ENCODE measurements at places on chromosomes 1 and 21.

DNA sequence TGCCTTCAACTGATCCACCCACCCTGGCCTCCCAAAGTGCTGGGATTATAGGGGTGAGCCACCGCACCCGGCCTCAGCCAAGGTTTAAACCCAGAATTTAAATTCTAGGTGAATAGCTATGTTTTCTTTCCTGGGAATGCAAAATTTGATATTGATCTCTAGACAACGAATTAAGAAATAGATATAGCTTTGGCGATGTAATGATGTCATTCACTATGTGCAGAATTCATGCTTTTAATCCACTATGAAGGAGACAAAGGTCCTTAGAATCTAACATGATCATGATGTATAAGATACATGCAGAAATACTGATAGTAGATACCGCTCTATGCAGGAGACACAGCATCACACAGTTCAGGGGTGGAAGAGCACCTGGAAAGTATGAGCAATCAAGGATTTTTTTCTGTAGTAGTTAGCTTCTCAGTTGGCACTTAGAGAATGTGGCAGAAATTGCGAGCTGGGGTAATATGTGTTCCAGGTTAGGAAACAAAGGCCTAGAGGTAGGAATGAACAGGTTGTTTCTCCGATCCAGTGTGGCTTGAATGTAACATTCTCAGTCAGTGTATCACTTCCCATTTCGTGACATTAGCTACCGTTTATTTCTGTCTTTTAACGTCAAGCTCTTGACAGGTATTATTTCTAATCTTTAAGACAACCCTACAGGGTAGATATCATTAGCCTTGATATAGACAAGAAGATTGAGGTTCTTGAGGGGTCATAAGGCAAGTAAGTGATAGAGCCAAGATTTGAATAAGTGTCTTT, 3.0 kb upstream of the CEP350 start:
- no peak for DNase-seq

GRCh38 chr1:114320586-114320985, 166.9 kb upstream of the SYT6 start:
- DNase-seq = no peak

GRCh38 chr1:145828367-145829026, 4.5 kb downstream of the POLR3C start:
- no peak for DNase-seq

- DNase-seq = no peak
Measured at GRCh38 chr1:110714374-110714995, 39.7 kb upstream of the KCNA3 start.

GRCh38 chr1:39104158-39105060, 78.3 kb downstream of the NDUFS5 start:
- DNase-seq = no peak

DNA sequence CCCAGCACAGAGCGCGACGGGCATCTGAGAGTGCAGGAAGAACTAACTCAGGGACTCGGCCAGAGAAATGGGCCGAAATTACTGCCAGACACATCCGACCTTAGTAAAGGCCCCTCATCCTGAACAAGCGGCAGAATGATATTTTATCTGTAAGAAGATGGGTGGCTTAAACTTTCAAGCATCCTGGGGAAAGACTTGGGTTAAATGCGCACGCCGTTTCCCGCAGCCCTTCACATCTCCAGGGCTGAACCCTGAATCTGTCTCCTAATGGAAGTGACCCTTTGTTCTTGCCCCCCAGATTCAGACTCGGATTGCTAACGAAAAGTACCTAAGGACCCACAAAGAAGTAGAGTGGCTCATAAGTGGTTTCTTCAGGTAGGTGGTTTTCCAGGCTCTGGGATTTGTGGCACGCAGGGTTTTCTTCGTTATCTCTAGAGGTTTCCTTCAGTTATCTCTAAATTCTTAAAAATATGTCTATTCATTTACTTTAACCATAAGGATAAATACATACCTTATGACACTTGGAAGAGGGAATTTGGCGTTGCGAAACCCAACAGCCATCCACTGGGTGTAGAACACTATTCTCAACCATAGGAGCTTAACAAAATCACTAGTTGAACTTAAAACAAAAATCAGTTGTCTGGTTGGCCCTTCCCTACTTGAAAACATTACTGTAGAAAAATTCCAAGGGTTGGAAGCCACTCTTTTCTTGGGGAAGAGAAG, 627 bp downstream of the RIIAD1 start:
- DNase-seq = no peak

GRCh38 chr1:143497374-143497747, 474.4 kb downstream of the FAM72C start:
- no peak for DNase-seq

DNA sequence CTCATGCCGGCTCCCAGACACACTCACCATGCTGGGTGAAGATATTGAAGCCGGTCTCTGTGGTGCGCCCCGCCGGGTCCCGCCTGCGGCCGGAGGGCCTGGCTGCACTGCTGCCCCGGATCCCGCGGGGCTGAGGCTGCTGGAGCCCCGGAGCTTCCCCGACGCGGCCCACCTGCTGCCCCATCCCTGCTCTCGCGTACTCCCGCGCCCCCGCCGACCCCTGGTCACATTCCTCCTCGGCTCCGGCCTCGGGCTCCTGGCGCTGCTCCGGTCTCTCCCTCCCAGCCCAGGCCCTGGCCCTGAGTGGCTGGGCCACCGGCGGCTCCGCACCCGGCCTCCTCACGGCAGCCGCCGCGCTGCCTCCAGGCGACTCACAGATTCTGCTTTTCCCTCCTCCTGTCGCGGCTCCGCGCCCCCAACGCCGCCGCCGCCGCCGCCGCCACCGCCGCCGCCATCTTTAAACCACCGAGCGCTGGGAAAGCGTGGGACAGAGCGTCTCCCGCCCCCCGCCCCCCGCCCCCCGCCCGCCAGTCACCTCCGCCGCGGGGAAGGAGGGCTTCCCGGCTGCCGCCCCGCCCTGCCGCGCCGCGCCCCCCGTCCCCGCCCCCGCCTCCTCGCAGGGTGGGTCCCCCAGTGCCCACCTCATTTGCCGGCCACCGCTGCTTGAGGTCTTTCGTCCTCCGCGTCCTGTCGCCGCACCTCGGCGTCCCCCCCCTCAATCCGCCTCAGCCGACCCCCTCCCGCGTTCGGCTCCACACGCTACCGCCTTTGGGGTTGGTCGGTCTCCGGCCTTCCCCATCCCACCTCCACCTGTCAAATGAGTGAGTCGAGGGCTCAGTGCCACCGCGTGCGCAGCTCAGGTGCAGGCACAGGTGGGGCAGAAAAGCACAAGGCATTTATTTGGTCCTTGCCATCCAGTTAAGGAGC, at the start of gene ABL2:
ABL2 (minus strand) TSS at position 464 of the 927 bp plus-strand sequence; CDS start at position 184, 280 bp downstream.
- DNase-seq = no peak

- DNase-seq = no peak
Measured at GRCh38 chr1:2098839-2099785, 48.9 kb downstream of the PRKCZ start.

DNA sequence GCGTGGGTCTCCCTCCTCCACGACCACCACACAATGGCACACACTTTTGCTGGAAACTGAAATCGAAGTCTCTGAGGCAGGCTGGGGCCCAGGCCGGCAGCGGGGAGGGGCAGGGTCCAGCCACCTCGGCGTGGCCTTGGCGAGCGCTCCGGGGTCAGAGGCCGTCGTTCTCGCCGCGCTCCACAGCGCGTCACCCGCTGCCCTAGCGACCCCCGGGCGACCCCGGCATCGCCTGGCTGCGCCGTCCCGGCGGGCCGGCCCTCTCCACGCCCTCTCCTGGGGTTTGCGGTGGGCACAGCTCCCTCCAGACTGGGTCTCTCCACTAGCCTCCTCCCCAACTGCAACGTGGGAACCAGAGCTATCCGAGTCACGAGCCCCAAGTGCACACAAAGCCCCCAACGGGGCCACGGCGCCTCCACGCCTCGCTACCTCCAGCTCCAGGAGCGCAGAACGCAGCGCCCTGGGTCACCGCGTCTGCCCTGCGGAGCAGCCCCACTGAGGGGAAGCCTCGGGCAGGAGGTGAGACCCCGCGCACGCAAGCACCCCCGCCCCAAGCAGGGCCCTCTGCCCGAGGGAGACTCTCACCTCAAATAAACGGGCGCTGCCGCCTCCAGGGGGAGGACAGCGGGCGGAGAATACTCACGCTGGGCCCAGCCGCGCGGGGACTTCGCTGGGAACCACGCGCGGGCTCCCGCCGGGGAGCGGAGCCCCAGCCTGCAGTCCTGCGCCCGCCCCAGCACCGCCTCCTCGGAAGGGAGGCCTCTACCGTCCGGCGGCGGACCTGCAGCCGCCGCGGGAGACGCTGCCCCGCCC, 134.0 kb upstream of the BARHL2 start:
- DNase-seq = no peak

GRCh38 chr1:93607814-93608186, 73.8 kb downstream of the BCAR3 start:
- DNase-seq = no peak

DNA sequence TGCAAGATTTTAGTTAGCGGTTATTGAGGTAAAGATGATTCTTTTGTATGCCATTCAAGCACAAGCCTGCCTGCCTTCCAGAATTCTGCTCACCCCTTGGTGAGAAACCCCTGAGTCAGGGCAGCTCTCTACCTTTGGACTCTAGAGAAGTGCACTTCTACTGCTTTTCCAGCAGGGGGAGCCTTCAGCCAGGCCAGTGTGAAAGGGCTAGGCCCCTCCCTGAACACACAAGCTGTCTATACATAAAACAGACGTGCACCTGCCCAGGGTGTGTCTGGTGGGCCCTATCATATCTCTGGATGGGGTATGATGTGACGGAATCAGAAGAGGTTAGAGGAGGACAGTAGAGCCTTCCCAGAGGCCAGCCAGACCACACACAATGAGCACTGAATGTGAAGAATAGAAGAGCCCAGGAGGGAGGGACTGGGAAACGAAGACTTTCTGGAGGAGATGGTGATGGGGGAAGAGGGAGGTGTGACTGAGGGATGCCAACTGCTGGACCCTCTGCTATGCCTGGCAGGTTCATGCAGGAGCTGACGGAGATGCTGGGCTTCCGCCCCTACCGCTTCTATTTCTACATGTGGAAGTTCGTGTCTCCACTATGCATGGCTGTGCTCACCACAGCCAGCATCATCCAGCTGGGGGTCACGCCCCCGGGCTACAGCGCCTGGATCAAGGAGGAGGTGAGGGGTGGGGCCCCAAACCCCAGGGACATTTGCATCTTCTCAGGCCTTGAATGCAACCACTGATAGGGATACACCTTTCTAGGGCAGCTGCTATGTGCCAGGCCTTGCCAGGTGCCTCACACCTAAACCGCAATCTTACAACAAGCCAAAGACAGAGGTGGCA, 13.0 kb upstream of the KCNC4 start:
- no peak for DNase-seq

- DNase-seq = no peak
Measured at GRCh38 chr1:175713381-175713780, 30.0 kb downstream of the TNR start.

DNA sequence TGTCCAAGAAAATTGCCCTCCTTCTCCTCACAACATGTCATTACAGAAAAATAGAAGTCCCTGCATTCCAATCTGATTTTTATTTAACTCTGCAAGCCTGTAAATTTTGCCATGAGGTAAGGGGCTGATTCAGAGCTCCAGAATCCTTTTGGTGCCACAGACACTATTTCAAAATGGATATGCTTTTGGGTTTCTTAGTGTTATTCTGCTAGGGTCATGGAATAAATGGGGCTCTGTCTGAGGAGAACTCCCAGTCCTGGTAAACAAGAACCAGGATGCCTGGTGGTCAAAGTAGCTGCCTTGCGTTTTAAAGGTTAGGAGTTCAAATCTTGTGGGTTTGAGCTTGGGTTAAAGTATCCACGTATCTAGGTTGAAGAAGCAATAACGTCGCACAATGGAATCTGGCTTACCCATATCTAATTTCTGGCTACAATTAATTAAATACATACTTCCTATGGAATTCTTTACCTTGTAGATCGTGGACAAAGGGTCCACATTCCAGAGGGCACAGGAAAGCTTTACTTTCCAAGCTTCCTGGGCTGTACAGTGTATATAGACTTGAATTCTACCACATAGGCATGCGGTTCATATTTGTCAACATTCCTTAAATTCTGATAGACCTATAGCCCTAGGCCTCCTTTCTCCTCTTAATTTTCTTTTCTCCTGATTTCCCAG, 98.0 kb upstream of the CDC42BPA start:
- no peak for DNase-seq

- DNase-seq = no peak
Measured at GRCh38 chr1:37477198-37477931, 3.0 kb downstream of the ZC3H12A start.

- DNase-seq = no peak
Measured at GRCh38 chr1:113983826-113984225, 4.6 kb downstream of the OLFML3 start.

DNA sequence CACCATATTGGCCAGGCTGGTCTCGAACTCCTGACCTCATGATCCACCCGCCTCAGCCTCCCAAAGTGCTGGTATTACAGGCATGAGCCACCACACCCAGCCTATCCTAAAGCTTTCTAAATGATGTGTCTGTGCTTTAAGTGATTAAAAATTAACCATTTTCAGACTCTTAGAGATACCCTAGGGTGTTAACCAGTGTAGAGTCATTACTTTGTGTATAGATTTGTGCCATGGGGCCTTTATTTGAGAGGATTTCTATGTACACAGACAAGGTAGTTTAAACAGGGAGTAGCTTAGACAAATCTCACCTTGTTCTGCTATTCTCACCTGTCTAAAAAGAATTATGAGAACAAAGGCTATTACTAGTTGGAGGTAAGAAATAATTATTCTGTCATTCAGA, 12.7 kb upstream of the PLEKHM2 start:
- no peak for DNase-seq

DNA sequence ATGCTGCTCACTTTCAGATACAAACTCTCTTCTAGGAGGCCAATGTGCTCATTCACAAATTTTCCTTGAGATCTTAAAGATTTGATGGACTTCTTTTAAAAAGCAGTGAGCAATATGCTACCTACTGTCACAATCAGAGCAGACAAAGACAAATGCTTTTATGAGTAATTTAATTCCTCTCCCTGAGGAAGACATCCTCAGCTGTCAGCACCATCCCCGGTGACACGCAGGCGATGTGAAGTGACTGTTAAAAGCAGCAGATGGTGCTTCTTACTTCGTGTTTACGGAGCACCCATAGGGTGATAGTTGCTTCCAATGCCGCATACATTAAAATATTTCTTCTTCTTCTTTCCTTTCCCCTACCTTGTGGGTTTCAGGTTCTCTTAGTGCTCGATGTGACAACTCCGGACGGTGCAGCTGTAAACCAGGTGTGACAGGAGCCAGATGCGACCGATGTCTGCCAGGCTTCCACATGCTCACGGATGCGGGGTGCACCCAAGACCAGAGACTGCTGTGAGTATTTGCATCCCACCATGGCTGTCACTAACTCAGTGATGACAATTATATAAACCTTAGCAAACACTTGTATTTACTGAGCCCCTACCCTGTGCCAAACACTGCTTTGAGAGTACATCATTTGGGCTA, 29.1 kb downstream of the LAMC2 start:
- DNase-seq = no peak

- DNase-seq = no peak
Measured at GRCh38 chr1:2967881-2968280, 53.4 kb upstream of the ACTRT2 start.

Data from SIG-M5 (cell line).